ENCODE measurements at places on chromosomes 1 and 21. TPM values are rescaled to one million over a fixed set of nuclear protein-coding genes. Genes with fewer than 3 reads are reported as not detected.

DNA sequence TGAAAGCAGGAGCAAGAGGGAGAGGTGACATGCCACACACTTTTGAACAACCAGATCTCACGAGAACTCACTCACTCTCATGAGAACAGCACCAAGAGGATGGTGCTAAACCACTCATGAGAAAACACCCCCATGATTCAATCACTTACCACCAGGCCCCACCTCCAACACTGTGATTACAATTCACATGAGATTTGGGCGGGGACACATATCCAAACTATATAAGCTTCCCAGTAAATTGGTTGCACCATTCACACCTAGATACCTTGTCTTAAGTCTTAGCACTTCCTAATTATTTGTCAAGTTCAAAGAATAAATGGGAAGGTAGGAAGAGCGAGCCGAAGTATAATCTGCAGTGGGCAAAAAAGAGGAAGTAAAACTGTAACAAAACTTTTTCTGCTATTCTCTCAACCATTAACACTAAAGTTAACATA lies 34.3 kb downstream of the AMY1C start:
- DNase-seq: no peak

DNA sequence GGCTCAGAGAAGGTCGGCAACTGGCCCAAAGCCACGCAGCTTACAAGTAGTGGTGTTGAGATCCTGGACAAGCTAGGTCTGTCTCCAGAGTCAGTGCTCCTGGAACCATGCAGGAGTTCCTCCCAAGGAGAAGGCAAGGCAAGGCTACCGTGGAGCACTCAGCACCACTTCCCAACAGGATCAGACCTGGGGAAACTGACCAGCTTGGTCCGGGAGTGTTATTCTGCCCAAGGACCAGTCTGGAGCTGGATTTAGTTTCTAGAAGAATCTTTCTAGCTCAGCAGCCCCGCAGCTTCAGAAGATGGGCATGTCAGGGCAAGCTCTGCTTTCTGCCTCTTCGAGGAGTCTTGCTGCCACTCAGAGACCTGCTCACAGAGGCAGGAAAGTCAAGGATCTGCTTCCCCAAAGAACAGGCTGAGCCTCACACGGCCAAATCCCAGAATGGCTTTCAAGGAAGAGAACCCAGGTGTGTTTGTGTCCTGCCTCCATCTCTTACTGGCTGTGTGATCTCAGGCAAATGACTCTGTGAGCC lies 302.8 kb downstream of the MATN1 start:
- no peak for DNase-seq

GRCh38 chr1:204651843-204652421 lies 33.6 kb downstream of the LRRN2 start:
- no peak for DNase-seq

The ETV3L gene
- total RNA-seq: not detected

- DNase-seq: no peak
Measured at GRCh38 chr1:47469390-47469759, 31.5 kb downstream of the FOXD2 start.

GRCh38 chr1:168005529-168005928 lies 68.7 kb upstream of the MPC2 start:
- no peak for DNase-seq

The TMEM52 gene
- total RNA-seq: 0.89 TPM

The GBP7 gene
- not detected for total RNA-seq

- no peak for DNase-seq
Measured at GRCh38 chr21:30233228-30234020, 17.5 kb upstream of the CLDN8 start.

The RBM11 gene
- total RNA-seq: 5.0 TPM

- no peak for DNase-seq
Measured at GRCh38 chr1:76503736-76504135, 363.5 kb upstream of the ST6GALNAC5 start.

DNA sequence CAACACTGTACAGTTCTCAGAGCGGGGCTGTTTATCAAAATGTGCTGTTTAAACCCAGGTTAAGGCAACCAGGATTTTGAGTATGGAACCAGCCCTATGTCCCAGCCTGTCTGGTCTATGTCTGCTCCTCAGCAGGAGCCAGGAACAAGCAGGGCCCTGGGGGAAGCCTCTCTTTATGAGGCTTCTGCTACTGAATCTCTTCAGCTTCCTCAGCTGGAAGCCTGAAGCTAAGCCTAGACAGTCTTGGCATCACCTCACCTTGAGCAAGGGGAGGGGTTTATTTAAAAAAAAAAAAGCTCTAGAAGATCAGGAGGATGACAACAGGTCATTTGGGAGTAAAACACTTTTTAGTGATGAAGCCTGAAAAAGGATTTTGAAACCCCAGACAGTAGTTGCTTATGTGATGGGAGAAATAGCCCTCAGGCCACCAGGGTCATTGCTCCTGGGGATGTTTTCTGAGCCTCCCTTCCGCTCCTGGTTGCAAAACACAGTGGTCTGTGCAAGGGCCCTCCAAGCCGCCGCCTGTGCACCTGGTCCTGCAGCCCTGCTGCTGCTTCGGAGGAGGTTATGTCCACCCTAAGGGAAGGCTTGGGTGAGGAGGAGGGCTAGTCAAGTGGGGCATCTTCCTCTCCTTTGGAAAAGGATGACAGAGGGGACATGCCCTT lies 21.8 kb upstream of the GRHL3 start:
- DNase-seq: no peak

DNA sequence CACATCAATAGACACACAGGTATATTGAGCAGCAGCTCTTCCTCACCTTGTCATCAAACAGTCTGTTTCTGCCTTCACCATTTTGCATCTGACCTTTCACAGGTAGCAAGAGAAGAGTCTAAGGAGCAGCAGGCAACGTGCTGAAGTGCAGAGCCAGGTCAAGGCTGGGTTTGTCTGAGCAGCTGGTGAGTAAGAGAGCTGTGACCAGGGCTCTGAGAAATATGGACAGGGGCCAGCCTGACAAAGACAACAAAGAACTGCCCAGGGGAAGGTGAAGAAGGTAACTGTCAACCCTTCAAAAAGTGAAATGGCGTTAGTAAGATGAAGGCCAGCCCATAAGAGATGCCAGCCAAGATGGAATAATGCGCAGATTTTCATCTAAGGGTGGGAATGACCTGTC lies 58.9 kb upstream of the LRRC8D start:
- no peak for DNase-seq

GRCh38 chr1:163730411-163730821 lies 408.7 kb downstream of the NUF2 start:
- no peak for DNase-seq

DNA sequence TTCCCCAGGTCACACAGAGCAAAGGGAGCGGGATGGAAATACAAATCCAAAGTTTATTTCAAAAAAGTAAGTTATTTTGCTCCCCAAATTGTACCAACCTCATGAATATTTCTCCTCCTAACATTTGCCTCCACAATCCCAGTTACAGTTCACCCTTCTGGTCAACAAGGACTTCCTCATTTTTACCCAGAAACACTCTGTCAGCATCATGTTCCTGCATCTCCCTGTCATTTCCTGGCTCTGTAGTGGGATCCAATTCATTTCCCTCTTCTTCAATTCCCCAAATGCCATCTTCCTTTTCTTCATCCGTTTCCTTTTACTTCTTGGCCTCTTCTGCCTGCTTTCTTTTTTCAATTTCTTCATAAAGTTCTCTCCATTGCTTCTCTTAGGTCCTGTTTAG lies 32.0 kb upstream of the EPS15 start:
- no peak for DNase-seq

- no peak for DNase-seq
Measured at GRCh38 chr1:31615414-31615813, 2.1 kb upstream of the HCRTR1 start.

GRCh38 chr1:21439721-21440629 lies at the start of gene NBPF3:
Gene NBPF3, plus strand, starts transcription at chr1:21440137. Its CDS starts 4,950 bp downstream, at chr1:21445087.
- DNase-seq: peak; percentile 90

DNA sequence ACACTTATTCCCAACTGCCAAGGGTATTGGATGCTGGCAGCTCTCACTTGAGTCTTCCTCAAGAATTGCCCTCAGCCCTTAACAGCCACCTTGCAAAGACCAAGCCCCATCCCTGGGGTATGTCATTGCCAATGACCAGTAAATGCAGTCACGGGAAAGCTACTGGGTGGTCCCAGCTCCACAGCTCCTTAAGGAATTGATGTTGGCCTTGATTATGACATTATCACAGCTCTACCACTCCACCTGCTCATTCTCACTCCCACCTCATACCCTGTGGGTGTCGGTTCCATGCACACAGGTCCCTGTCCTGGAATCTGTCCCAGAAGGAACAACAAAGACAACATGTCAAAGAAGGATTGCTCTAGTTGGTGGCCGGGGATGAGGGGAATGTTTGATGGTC lies 60.5 kb upstream of the GJB5 start:
- no peak for DNase-seq

Data from right cardiac atrium (tissue), 5 donors.